ENCODE measurements at places on chromosomes 5 and 9.

DNA sequence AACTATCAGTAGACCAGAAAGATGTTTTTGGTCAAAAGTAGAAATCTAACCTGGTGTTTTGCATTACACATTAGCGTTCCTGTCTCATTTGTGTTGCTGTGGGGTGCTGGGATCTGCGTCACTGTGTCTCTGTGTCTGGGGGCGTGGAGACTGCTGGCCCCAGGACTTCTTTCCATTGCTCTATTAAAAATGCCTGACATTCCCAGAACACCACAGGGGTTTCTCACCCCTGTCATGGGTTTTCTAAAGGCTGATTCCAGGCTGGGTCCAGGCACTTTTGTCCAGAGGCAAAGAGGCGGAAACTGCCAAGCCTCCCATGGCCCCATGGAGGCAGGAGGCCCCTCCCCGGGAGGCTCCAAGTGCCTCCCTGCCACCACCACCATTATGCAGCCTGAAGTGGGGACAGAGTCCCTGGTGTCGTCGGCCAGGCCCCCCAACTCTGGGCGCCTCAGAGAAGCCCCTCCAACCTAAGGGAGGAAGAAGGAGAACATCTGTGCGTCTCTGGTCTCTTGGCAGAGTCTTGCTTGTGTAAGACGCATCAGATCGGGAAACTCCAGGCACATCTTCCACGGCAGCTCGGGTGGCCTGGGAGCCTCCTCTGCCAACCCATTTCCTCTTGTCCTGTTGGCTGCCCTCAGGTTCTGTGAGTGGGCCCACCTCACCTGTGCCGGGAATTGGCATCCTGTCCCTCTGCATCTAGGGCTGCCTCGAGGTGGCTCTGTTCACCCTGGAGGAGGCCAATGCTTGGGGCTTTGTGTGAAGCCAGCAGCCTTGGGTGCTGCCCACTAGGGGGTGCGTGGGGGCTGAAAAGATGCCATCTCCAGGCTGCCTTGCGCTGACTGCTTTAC, 13.8 kb upstream of the PLEKHG4B start:
- no peak for DNase-seq

GRCh38 chr5:138610918-138611677, 35.9 kb upstream of the HSPA9 start:
- no peak for DNase-seq

DNA sequence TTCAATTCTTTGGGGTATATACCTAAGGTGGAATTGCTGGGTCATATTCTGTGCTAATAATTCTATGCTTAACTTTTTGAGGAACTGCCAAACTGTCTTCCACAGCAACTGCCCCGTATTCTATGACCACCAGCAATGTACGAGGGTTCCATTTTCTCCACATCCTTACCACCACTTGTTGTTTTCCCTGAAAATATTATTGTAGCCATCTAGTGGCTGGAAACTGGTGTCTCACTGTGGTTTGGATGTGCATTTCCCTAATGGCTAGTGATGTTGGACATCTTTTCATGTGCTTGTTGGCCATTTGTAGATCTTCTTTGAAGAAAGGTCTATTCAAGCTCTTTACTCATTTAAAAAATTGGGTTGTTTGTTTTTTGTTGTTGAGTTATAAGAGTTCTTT, 30.7 kb downstream of the MSX2 start:
- DNase-seq = no peak

DNA sequence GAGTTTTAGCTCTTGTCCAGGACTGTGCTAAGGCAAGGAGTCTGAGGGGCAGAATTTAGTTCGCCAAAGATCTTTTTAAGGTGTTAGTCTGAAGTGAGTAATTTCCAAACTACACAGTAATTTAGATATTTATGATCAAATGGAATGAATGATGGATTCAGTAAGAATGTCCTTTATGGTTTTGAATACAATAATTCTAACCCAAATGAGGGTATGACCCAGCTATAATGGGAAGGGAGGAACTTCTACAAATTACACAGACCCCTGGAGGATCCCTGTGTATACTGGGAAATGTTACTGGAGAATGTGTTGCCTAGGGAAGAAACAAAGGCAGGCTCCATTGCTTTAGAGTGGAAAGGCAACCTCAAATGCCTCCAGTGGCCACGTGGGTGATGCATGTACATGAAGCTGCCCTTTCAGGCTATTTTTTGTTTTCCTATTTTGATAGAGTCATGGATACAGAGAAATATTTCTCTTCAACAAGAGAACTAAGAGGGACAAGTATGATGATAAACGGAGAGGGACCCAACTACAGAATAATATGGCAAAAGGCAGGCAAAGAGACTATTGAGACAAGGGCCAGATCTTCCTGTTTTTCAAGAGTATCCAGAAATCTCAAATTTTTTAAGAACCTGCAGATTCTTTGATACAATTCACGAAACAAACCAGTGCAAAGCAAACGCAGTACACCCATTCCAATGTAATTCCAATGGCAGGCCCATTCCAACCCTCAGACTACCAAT, 25.4 kb downstream of the SLC1A3 start:
- no peak for DNase-seq

DNA sequence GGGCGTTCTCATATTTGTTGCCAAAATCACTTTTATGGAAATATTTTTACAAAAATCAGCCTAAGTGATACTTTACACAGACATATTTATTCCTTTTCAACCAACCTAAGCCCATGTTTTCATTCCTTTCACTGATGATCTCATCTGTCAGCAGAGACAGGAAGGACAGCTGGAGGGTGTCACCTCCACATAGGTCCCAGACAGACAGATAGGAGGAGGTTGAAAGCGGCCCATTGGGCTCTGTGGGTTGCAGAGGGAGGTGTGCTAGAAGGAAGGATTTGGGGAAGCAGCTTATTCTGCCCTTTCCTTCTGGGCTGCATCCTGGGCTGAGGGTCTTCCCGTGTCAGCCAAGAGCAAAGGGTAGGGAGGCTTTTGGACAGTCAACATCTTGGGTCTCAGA, 26.0 kb upstream of the SEMA4D start:
- no peak for DNase-seq

DNA sequence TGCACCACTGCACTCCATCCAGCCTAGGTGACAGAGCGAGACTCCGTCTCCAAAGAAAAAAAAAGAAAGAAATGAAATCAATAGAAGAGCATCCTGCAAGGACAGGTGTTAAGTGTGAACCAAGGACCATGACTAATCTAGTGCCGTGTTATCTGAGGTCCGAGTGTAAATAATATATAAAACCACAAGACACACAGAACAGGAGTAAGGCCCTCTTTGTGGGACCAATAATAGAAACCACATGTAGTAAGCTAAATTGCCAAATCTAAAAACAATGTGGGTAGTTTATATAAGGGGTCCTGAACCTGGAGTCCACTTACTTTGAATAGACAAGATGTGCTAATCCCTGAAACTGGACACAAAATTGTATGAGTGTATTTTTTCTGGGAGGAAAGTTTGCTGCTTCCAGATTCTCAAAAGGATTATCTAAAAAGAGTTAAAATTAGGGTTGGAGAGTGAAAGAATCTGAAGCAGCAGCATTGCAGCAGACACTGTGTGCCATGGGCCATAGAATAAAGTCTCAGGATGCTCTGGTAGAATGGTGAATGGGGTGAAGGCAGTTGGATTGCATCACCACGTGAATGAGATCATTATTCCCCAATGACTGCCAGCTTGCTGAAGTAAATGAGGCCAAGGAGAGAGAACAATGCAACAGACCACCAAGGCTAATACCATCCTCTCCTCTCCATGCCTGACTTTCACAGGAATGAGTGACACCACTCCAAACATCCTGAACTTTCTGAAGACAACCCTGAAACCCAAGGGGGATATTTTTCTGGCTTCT, 222.7 kb downstream of the DCP2 start:
- DNase-seq = no peak

GRCh38 chr5:1209896-1210776, 8.7 kb downstream of the SLC6A19 start:
- DNase-seq = no peak

DNA sequence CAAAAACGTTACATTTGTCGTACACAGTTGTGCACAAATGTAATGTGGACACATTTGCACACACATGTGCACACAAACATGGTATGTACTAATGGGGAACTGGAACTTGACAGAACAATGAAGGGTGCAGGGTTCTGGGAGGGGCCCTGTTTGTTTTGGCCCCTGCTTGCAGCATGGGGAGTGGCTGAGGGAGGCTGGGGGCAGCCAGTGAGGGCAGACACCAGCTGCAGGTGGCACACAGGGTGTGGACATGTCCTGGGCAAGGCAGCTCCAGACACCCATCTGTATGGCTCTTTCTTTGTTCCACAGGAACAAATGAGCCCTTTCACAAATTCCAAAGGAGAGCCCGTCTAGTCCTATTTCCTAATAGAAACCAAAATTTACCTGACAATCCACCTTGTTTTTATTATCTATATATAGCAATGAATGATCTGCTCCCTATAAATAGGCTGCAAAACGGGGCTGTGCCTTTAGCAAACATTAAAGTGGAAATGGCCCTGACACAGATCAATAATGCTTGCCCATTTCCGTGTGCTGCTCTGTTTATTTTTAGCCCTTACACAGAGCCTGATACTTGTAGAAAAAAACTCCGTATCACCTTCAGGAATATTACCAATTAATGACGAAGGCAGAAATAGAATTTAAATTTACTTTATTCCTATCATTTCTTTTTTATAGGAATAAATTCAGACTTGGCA, 26.4 kb downstream of the MARCHF3 start:
- DNase-seq = no peak

DNA sequence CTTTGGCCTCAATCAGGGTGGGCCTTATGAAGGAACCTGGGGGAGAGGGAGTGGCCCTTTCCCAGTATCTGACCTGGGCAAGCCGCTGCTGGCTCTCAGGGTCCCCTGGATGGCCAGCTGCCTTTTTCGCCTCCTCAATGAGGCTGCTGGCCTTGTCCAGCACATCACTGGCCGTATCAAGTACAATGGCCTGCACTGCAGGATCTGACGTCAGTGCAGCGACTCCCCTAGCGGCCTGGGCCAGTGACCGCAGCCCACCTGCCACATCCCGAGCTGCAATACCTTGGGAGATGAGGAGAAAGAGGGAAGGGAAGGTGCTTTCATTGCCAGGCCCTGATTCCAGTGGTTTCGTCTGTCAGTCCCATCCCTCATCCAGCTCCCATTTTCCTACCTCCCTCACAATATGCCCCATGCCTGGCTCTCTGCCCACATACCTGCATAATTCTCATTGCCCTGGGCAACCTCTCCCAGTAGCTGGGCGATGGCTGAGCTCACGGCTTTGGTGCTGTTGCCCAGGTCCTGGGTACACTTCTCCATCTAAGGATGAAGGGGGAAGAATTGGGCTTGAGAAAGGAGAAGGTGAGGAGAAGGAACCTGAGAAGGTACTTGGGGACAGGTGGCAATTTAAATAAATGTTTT, 19.1 kb downstream of the TLN1 start:
- no peak for DNase-seq

GRCh38 chr5:56641635-56642260, 173.6 kb upstream of the MAP3K1 start:
- no peak for DNase-seq

DNA sequence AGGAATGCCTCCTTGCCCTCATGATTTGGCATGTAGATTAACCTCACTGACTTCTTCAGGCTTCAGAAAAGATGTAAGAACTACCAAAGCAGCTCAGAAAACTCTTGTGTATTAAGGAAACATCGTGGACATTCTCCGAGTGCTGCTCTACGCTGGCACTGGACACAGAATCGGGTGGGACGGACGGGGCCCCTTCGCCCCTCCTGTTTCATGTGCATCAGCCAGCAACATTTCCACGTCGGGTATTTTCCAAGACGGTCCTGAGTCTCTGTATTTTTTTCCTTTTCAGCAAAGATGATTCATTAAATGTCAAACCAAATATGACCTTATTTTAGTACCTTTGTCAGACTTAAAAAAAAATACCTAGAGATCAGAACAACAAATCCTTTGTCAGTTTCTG, 583.6 kb downstream of the CCDC171 start:
- DNase-seq = no peak

Measured in NCI-H2081 treated with DMSO at 0.1 percent for 48 hours (cell line).